ENCODE measurements at places on chromosomes 4 and X.

GRCh38 chr4:20327808-20328207 is 76.1 kb downstream of the SLIT2 start:
- DNase-seq = no peak

GRCh38 chr4:8702020-8702495 is 109.5 kb downstream of the CPZ start:
- no peak for DNase-seq

DNA sequence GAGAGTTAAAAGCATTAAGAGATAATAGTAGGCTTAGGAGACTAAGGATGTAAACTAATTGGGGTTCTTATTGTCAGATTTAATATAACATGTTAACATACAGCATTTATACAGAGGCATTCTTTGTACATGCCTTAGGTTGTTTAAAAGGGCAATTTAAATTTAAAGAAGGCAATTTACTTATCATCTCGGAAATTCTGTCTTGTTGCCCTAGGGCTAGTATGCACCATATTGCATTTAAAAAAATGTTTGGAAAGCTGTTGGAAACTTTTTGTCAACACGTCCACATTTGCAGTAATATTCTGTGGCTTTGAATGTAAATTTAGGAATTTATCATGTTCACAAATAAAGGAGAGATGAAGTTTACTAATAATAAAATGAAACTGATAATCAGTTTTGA is 25.5 kb downstream of the GALNT7 start:
- DNase-seq = no peak

DNA sequence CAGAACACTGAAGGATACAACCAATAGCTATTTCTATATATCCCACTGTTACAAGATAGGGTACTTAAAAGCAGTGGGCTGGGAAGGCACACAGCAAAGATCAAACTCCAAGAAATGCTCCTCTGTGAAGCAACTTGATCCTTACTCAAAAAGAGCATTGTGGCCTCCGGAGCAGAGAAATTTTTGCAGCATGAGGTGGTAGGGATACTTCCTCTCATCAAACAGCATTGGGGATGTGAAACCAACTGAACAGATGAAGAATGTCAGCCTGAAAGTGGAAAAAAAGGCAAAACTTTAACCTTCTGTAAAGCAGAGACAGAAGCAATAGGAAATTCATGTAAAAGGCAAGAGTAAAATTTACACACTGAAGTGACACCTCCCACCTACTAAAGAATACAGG is 92.2 kb downstream of the HUWE1 start:
- DNase-seq = no peak

DNA sequence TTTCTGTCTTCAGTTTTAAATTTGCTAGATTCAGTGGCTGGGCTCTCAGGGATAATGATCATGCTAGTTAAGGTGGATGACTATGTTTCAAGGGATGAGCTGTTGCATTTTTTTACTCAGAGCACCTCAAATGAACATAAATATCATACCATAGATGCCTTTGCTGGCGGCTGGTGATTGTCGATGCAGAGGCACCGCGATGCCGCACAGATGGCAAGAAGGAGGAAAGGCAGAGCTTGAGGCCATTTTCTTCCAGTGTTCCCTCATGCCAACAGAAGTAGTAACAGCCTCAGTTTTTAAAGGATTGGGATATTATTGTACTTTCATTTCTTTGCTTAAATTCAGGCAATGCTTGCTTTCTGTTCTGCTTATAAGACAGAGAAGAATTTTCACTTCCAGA is 654.7 kb upstream of the IGFBP7 start:
- DNase-seq = no peak

DNA sequence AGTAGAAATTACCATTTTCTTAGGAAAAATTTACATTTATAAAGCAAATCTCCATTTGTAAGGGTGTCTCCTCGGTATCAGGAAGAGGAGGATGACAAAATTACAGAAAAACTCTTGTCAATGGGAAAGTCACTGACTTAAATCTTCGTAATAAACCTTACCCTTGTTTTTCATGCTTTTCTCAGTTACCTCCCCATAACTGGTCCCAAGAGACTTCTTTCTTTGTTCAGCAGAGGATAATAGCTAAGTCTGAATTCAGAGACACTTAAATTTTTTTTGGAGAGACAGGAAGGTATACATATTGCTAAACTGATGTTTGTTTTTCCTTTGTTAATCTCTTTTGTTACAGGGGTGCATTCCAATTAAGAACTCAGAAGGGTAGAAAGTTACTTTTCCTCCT is 125.5 kb upstream of the JADE1 start:
- no peak for DNase-seq

- no peak for DNase-seq
Measured at GRCh38 chr4:3858046-3858730, 92.0 kb downstream of the ADRA2C start.

DNA sequence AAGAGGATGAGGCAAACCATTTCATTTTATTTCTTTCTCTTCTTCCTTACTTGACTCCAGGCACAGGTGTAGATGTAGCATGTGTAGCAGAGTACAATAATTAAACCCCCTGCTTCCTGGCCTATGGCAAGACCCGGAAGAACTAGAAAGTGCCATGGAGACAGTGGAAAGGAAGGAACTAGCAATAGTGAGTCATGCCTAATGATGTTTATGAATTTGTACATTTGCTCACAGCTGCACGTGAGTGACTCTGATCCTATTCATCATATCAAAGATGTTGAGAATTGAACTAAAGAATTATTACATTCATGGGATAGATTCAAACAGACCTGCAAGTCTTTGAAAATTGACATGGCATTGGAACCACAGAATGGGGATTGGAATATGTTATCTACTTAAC is 2233.9 kb upstream of the TENM3 start:
- DNase-seq = peak; percentile 22

GRCh38 chr4:33302321-33302720 is 2582.2 kb downstream of the PCDH7 start:
- no peak for DNase-seq

- no peak for DNase-seq
Measured at GRCh38 chr4:159144112-159144694, 41.3 kb downstream of the RAPGEF2 start.

DNA sequence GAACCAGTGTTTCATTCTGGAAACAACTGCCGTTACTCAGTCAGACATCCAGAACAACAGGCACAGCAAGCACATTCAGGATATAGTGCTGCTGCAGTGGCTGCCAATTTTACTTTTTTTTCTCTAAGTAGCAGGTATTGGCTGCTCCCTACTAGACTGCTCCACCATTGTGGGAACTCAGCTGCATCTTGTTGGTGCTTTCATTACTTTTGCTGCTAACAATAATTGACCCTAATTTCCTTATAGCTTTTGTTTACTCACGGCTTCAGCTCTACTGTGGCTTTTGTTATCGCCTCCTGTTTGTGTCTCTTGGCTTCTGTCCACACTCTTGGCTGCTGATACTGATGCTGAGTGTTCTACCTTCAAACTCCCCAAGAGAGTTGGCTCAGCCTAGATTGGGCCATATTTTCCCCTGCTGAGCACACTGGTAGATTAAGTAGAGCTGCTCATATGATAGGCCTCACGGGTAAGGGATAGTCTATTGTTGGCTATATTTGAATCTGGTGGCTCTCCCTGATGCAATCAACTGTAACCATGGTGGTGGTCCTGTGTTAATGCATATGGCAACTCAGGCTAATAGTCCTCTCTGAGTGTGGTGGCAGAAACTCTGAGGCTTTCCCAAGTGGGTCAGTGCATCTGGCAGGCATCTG is 44.5 kb upstream of the IL2 start:
- no peak for DNase-seq

DNA sequence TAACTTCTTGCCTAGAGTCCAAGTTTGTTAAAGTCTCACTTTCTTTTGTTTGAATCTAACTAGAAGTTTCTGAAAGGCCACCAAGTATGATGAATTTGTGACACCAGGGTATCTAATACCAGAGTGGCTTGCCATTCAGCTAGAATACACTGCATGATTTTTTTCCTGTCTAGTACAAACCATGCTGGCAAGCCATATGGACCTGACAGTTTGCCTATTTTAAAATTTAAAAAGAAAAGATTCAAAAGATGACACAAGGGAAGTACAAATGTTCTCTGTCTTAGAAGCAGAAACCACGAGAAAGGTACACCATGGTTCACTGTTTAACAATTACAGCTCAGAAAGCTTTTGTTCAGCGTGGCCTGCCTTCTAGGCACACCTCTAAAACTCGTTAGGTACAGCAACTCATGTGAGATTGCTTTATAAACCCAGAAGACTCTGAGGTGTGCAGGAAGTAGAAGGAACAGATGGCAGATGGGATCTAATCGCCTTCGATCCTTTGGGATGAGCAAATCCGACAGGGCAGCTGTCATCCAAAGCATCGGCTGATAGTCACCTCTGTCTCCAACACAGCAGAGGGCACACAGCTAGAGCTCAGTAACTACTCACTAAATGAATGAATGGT is 35.4 kb upstream of the CENPU start:
- no peak for DNase-seq
